ENCODE measurements at places on chromosomes 6 and 20.

GRCh38 chr6:31477521-31477920 is 20.4 kb upstream of the MICB start:
- no peak for DNase-seq

- no peak for DNase-seq
Measured at GRCh38 chr6:142853244-142854180, 91.5 kb downstream of the HIVEP2 start.

DNA sequence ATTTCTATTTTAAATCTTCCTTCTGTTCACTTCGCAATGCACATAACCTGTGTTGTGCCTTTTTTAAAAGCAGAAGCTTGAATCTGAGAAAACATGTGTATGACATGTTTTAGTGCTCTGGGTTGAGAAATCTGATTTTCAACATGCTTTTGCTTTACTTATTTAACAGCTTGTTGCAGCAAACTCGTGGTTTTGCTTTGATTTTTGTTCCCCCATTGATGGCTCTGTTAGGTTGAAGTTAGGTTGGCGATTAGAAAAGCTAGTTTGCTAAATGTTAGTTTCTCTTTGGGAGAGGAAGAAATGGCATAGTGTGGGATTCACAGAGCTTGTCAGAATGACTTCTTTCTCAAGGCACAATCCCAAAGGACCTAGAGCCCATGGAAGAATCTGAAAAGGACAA is 170.8 kb downstream of the TMEM242 start:
- no peak for DNase-seq

DNA sequence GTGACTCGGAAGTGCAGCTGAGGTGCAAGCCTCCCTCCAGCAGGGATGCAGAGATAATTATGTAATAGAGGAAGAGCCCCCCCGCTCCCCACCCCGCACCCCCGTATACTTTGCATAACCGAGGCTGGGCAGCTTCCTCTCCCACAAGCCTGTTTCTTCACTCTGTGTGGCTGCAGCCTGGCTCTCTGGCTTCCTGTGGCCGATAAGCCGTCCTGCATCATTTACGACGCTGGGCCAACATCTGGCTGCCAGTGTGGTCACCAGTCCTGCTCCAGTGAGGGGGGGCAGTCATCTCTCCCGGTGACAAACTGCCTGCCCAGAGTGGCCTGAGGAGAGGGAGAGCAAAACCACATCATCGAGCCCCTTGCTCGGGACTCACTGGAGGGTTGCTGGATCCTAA is 59.2 kb downstream of the RBM38 start:
- no peak for DNase-seq

DNA sequence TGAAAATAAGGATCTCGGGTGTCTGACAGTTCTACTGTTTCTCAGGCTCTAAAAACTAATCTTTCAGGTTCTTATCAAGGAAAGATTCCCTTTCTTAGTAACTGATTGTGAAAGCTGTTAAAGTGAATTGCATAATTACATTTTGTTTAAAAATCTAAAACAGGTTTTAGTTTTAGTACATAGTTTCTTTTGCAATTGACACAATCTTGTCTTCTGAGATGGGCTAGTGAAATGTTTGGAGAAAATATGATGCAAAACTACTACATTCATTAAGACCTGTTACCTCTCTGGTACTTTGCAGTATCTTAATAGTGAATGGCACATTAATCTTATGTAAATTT is 298.4 kb downstream of the UTRN start:
- no peak for DNase-seq

- no peak for DNase-seq
Measured at GRCh38 chr6:53264915-53265607, 83.7 kb downstream of the ELOVL5 start.

DNA sequence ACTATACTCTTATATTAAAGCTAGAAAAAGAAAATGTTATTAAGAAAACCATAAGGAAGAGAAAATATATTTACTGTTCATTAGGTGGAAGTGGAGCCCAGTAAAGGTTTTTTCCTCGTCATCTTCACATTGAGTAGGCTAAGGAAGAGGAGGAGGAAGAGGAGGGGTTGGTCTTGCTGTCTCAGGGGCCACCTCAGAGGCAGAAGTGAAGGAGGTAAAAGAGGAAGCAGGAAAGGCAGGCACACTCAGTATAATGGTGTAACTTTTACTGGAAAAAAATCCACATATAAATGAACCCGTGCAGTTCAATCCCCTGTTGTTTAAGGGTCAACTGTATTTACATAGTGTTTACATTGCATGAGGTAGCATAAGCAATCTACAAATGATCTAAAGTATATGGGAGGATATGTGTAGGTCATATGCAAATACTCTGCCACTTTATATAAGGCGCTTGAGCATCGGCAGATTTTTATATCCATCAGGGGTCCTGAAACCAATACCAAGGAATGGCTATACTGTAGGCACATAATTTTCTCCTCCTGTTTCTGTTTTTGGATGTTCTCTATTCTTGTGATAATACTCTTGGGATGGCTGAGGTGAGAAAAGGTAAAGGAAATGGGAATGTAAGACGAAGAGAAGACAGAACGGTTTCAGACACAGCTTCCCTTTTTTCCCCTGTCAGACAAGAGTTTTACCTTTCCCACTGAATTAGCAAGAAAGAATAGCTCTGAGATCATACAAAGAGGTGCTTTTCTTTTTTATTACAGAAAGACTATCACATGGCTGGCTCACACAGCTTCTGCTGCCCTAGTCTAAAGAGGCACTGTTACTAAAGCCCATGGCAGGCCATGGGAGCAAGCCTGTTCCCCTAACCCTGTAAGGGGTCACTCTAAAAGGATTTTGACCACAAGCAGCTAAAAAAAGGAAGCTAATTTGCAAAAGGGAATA is 59.9 kb downstream of the NUDT3 start:
- no peak for DNase-seq

Measured in stimulated activated CD4-positive, alpha-beta T cell treated with anti-CD3 and anti-CD28 coated beads, Interleukin-12 subunit alpha, Interleukin-12 subunit beta, amount 100 ng/mL, for 24 hours (primary cell).